Small intestine (tissue), 16 donors: ENCODE measurements at places on chromosomes 3 and 15.

DNA sequence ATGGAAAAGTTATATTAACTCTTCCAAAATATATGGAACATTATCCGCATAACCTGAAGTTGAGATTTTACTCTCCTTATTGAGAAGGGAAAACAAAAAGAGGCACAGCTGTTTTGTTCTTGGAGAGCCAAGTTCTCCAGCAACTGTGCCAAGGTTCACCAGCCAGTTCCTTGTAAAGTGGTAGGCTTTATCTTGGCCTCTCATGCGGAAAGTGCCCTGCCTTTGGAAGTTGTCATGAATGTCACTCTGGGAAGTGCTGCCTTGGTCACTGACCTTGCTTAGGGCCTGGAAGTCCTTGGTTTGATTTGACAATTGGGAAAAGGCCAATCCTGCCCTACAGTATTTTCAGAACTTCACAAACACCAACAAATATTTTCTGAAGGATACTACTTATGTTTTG, 44.2 kb upstream of the THRB start:
- peak; percentile 44 for DNase-seq

DNA sequence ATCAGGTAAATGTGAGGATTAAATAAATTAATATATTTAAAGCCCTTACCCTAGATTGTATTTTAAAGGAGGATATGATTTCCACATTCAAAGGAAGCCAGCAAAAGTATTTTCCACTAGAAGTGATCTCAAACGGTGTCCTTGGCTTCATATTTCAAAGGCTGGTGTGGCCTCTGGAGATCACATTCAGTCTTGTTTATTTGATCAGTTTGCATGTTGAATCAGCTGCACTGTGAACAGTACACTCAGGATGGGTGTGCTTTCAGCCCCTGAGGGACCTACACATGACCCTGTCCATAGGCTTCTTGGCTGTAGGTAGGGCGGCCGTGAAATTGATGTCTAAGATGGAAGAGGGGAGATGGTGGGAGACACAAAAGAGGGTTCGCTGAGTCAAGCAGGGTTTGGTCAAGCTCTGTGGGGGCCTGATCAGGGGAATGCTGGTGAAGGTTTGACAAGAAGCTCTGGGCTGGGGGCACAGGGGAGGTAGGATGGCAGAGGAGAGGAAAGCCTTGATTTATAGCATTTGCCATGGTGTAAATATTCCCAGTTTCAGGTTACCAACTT, 21.9 kb downstream of the CYP8B1 start:
- DNase-seq: no peak

GRCh38 chr3:108037770-108038169, 53.1 kb downstream of the CD47 start:
- no peak for DNase-seq

- no peak for DNase-seq
Observed at GRCh38 chr3:53234130-53234840, 21.5 kb downstream of the TKT start.

- DNase-seq: peak; percentile 14
Observed at GRCh38 chr3:190120269-190121060, at the start of gene P3H2. Gene P3H2 (minus strand): TSS chr3:190120897. CDS start chr3:190120731, 166 bp downstream.

- DNase-seq: no peak
Observed at GRCh38 chr3:67783281-67784250, 129.2 kb upstream of the SUCLG2 start.

DNA sequence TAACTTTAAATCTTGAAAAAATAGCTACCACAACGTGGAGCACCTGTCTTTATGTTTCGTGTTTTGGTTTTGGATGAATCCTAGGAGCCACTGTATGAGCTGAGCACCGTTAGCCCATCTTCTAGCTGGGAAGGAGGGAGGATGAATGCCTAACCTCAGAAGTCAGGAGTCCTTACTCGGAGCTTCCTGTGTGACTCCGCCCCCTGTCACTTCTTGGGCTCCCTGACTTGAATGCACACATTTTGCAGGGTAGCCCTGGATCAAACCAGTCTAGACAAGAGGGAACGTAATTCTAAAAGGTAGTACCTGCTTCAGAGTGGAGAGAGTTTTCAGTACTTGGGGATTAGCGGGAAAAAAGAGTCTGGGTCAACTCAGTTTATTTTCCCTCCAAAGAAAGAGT, 5.3 kb downstream of the GABRA5 start:
- no peak for DNase-seq

GRCh38 chr15:40042791-40043320, 3.9 kb upstream of the SRP14 start:
- no peak for DNase-seq

DNA sequence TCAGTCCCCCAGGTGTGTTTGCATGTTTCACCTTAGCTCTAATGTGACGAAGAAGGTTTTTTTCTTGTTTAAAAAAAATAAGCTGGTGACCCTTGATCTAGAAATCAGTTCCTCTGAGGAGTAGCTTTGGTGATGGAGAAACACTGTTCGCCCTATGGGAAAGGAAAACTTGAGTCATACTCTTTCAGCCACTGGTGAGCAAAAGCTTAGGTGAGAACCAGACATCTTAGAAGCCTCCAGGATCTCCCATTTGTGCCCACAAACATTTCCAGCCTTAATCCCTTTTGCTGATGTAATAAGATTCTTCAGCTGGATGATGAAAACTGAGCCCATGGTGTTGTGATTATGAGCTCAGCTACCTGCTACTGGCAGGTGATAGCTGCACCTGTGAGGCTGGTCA, 37.8 kb downstream of the SLC27A2 start:
- no peak for DNase-seq

- DNase-seq: peak; percentile 3
Observed at GRCh38 chr3:153513236-153513635, 351.2 kb downstream of the RAP2B start.

- DNase-seq: no peak
Observed at GRCh38 chr3:4821975-4822374, 157.3 kb upstream of the BHLHE40 start.

DNA sequence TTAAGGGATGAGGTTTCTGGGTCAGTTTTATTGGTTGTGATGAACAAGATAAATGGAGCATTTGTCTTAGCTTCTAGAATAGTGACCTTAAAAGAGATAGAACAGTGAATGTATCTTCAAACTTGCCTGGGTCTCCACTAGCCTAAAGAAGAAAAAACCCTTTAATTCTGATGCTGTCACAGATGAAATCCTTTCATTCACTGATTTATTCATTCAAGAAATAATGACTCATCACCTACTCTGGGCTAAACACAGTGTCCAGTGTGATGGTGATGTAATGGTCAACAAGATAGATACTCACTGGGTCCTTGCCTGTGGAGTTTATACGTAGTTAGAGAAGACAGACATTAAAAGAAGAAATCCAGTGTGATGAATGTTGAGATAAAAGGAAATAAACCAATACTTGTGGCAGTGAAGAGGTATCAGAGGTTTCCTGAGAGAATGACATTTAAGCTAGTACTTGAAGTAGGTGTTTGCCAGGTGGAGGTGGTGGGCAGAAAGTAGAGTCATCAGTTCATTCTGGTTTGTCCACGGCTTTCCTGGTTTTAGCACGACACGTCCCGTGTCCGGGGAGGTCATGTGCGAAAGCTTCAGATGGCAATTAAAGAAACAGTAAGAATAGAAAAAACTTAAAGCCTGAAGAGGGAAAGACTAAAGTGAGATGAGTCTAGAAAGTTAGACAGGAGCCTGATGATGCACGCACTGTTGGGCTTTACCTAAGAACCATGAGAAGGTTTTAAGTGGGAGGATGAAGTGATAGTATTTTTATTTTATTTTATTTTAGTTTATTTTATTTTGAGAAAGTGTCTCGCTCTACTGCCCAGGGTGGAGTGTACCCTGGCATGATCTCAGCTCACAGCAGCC, 18.5 kb downstream of the PAK2 start:
- no peak for DNase-seq

DNA sequence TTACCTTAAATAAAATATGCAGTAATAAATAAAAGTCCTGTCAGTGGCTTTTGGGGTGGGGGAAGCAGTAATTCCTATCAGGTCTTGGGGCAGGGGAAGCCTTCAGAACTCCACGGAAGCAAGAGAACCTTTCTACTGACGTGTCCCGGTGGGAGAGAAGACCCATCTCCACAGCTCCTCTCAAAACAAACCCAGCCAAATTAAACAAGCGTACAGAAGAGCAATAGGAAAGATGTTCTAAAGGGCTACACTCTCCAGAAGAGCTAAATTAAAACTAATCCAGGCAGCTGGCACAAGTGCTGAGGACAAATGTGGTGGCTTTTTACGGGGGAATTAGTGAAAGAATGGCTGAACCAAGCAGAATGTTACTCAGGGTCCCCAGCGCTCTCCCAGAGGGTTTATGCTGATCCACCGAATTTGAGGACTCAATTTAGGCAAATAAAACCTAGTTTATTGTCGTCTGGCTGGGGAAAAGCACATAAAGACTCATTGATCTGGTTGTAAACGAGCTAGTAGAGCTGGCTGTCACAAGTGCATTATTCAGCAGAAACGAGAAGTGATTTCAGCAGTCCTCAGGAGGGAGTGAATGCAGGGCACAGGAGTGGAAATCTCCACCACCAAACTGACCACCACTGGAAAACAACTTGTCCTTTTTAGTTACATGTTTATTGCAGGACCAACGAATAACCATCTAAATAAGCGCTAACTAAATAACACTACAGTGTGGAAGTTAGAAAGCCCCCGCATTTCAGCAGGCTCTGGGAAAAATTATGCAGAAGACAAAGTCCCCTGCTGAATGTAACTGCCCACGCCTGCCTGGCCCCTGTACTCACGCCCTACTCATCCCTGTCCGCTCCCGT, 13.5 kb downstream of the BFSP2 start:
- DNase-seq: peak; percentile 44

DNA sequence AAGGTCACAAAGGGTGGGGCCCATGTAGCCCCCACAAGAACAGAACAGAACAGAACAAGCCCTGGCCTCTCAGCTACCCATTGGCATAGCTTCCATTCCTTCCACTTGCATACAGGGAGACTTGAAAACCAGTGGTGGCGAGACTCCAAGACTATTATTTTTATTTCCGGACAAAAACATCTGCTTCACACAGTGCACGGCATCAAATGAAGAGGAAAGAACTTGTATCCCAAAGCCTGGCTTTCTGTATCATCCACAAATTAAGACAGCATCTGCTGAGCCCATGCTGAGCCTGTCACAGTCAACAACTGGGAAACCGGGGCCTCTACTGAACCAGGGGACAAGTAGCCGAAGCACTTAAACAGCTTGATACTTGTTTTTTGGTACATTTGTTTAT, 56.0 kb downstream of the CLEC3B start:
- no peak for DNase-seq

DNA sequence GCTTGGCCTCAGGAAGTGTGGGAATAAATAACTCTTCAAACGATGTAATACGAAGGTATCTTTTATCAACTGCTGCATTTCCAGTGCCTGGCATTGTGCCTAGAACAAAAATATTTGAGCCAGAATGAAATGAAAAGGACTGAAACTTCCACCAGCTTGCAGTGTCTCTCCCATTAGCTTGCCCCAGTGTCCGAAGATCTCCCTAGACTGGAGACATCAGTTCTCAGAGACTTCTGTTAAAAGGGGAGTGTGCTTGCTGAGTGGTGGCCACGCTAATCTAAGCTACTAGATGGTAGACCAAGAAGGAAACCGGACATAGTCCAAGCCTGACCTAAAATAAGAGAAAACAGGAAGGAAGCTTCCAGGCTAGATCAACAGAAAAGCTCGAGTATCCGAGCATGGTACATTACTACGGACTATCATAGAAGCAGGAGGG, 28.6 kb downstream of the KCNAB1 start:
- DNase-seq: no peak

DNA sequence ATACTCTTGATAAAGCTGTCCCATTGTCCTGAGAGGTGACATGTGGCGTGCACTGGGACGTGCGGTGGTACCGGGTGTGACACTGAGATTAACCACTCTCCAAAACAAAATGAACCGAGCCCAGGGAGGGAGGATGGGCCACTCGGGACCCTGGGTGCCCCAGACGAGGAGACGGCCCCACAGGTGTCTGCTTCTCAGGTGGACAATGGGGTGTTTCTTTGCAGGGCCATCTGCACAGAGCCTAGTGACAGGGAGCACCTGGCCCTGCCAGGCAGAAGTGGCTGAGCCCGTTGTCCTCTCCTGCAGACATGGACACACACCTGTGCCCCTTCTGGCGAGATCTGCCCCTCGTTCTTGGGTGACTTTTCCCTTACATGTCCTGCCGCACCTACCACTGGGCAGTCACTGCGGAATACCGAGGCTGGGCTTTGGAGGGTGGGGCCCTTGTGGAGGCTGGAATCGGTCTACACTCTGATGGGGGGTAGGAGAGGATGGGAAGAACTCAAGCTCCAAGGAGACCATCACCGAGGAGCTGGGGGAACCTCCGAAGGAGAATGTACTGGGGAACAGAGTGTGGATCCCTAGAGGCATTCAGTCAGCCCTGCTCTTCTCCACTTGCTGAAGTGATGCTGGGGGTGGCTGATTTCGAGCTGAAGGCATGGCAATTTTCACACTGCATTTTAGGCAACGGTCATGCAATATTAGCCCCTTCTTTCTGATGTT, 153.5 kb downstream of the ATP10A start:
- DNase-seq: no peak

DNA sequence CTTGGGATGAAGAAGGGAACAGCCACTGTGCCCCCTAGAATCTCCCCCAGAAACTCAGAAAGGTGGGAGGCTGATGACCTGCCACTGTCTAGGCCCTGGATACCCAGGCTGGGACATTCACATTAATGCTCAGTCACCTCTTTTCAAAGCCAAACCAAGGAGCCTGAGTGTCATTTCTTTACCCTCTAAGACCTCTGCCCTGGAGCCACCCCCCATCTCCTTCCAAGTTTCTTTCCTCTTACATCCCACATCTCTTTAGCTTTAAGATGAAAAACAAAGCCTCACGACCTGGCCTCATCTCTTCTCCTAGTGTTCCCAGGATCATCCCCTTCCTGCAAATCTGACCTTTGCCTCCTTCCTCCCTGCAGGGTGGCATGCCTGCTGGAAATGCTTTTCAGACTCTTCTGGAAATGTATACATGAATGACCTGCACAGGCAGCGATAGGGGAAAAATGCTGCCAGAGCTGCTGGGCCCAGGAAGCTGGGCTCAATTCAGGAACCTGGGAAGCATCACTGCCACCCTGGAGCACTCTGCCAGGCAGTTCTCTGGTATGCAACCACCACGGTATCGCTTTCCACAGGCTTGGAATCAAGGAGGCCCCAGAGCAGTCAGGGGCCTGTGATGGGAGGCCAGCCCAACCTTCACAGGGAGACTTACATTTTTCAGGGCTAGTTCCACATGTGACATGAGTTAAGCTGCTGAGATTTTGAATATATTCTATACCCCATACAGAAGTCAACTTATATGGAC, 67.6 kb downstream of the DAPK2 start:
- DNase-seq: peak; percentile 84

GRCh38 chr3:119295816-119296726, 1.9 kb downstream of the ARHGAP31 start:
- no peak for DNase-seq

GRCh38 chr15:89452330-89452836, 44.0 kb downstream of the RHCG start:
- DNase-seq: no peak

- no peak for DNase-seq
Observed at GRCh38 chr3:13134166-13134878, 61.1 kb upstream of the IQSEC1 start.

DNA sequence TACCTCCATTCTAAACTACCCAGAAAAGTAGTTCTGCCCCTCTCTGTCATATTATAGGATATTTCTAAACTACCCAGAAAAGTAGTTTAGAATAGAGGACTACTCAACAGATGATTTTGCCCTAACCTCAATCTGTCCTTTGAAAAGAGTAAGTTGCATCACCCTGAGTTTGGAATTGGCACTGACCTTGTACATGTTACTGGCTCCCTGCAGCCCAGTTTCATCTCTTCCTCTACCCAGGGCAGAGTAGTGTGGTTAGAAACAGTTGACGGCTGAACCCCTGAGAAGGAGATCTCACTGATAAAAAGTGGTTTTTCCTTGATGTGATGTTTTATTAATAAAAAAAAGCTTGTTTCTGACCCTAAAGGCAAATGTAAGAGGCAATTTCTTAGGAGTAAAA, 340.5 kb upstream of the NECTIN3 start:
- DNase-seq: no peak

- DNase-seq: no peak
Observed at GRCh38 chr3:12120374-12121140, 38.2 kb downstream of the TIMP4 start.
